ENCODE measurements at places on chromosomes 6 and 20.

GRCh38 chr6:106167096-106167814 is 81.1 kb downstream of the PRDM1 start:
- DNase-seq, result no peak

- peak; percentile 56 for DNase-seq
Measured at GRCh38 chr6:148166339-148166968, 176.2 kb upstream of the SASH1 start.

DNA sequence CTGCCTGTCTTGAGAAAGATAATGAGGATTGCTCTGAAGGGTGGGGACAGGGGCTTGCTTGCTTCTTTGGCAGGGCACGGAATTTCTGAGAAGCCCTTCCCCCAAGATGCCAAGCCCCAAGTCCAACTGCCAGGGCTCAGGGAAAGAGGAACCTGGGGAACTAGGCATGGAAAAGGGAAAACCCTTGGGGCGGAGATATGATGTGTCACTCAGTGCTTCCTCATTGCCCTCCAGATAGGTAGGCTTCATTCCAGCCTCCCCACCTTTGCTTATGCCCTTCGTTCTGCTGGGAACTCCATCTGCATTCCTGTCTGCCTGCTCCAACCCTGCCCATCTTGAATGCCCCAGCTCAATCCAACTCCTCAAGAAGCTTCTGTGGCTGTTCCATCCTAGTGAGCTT is 61.2 kb downstream of the VEGFA start:
- DNase-seq, result no peak

GRCh38 chr6:130773860-130774259 is 53.3 kb upstream of the SMLR1 start:
- no peak for DNase-seq

- DNase-seq, result no peak
Measured at GRCh38 chr20:23151008-23151703, 65.0 kb upstream of the CD93 start.

- no peak for DNase-seq
Measured at GRCh38 chr6:39196673-39197091, 32.6 kb downstream of the KCNK5 start.

DNA sequence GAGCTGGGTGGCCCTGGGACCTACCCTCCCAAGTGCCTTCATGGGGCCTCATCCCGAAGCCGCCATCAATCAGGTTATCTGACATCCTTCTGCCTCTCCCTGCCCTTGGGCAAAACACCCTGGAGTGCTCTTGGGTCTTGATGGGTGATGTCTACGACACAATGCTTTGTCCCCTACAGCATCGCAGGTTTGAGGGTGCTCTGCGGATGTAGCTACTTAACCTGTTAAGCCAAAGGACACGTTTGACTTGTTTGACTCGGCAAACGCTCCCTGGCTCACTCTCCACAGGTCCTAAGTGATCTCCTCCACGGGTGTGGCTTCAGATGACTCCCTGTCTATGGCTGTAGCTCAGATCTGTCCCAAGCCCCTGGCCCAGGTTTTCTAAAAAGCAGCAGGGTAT is 35.6 kb downstream of the TBC1D7 start:
- no peak for DNase-seq

- DNase-seq, result no peak
Measured at GRCh38 chr6:36312854-36313648, 23.6 kb downstream of the BNIP5 start.

- no peak for DNase-seq
Measured at GRCh38 chr20:63090052-63090451, 83.3 kb upstream of the BHLHE23 start.

DNA sequence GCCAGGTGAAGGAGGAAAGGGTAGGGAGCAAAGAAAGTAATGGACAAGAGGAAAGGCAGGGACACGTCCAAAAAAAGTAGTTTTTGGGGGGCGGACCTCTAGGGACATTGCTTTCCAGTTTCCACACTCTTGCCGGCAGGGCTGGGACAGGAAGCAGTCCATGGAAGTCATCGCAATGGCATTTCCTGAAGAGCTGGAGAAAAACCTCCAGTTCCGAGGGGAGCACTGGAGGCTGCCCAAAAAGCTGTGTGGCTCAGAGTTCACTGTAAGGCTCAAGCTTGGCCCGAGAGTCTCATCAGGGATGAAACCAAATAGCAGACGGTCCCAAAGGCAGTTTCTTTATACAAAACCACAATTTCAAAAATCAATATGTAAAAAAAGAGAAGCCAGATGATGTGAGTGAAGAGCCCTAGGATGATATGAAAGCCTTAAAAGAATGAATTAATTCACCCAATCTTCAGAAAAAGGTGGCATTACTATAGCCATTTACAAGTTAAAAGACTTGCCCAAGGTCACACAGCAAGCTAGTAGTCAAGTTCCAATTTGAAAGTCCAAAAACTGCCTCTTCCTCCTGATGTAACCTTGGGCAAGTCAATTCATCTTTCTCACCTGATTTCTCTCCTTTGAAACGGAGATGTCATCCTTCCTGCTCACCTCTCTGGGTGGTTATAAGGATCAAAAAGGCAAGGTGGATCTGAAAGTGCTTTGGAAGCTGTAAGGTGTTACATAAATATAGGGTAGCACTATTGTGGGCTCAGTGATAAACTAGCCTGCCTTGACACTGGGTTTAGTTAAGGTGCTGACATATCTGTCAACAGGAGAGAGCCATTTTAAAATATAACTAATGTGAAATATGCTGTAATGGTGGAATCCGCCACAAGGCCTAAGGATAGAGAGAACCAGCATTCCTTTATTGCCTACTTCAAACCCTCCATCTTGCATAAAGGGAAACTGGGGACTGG is 9.1 kb downstream of the BCL2L1 start:
- DNase-seq, result no peak

DNA sequence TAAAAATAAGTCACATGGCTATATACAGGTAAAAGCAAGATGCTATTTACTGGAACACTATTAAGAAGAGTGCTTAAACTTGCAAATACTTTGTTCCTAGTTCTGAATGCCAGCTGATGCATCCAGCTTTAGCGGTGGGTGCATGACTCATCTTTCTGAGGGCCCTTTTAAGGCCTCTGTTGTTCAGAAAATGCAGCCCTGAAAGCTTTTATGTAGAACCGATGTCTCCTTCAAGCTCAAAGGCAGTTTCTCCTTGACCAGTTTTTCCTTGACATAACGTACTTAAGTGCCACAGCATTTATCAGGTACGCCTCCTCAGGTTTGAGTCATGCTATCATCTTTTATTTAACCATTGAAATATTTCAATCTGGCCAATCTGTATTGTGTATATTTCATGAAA is 82.8 kb downstream of the MLIP start:
- DNase-seq, result no peak

DNA sequence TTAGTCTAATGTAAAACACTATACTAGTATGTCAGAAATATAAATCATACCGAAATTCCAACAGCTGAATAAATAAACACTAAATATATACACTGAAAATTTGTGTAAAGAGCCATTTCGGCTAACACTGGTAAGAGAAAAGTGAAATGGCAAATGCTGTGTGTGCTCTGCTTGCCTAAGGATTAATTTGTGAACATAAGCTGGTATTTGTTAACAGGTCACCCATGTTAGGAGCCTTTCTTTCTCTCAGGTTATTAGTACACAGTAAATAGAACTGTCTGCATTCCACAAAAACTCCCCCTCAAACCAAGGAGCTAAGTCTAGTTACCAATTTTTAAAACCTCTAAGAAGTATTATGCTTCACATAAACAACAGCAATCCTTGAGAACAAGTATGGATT is 27.0 kb downstream of the ELOVL5 start:
- DNase-seq, result peak; percentile 14

DNA sequence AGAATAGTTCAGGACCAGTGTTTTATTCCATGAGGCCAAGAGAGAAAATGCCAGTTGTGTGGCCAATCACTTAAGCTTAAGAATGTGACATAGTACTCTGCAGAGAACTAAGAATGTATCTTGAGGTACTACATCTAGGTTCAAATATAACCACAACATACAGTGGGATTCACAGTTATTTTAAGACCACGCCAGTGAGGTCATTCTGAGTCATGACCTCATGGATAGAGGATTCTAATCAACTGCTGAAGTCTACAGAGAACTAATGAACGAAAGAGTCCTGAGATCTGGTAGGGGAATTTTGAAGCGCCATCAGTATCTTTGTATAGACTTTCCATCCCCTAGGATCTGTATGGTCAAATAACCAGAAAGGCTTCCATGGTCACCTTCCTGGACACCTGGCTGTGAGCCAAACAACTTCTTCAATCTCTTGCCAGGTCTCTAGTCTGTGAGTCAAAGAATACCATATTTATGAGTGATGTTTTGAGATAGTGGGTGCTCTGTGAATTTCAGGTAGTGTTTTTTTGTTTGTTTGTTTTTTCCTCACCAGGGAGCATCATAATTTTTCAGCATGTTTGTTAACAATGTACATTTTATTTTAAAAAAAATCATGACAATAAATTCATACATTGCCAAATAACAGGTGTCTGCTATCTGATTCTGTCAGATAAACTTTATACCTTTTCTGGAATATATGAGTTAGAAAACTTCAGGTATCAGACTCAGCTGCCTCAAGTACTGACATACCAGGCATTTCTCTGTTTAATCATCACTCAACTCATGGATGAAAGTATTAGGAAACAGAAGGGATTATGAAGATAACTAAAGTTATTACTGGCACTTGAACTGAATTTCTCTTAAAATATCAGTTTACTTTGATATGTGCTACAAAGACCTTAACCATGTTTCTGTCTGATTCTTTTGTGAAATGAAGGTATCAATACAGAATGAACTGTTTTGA is 217.9 kb downstream of the PLCB4 start:
- no peak for DNase-seq

DNA sequence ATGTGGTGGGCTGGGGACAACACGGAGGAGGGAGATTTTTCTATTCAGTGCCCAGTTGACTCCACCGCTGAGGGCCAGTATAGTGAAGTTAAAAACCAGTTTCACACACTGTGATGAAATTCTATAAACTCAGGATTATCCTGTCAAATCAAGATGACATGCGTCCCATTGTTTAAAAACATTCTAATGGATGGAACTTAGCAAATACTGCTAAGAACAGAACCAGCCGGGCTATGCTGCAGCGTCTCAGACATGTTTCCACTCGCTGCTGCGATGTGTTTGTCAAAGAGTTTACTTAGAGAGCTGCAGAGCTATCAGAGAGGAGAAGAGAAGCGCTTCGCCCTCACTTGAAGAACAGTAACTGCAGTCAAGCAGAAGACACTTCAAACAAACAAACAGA is 212.6 kb upstream of the FOXQ1 start:
- DNase-seq, result no peak

- no peak for DNase-seq
Measured at GRCh38 chr6:2799936-2800527, 34.8 kb downstream of the WRNIP1 start.

- DNase-seq, result no peak
Measured at GRCh38 chr6:12064131-12064530, 52.0 kb downstream of the HIVEP1 start.

DNA sequence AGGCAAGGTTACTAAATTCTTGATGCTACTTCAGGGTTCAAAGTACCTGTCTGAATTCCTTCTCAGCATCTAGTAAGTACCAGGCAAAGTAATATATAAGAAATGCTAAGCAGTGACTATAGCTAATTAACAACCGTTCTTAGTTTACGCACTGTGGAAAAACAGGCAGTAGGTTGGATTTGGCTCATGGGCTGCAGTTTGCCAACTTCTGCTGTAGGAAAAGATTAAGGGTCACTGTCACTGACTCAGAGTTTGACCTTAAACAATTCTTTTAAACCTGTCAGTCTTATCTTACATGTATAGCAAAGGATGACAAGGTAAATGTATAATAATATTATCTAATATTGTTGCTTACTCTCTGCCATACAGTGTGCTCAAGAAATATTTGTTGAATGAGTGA is 42.3 kb downstream of the CTNNBL1 start:
- no peak for DNase-seq

- no peak for DNase-seq
Measured at GRCh38 chr6:111121789-111122350, 34.6 kb downstream of the SLC16A10 start.

DNA sequence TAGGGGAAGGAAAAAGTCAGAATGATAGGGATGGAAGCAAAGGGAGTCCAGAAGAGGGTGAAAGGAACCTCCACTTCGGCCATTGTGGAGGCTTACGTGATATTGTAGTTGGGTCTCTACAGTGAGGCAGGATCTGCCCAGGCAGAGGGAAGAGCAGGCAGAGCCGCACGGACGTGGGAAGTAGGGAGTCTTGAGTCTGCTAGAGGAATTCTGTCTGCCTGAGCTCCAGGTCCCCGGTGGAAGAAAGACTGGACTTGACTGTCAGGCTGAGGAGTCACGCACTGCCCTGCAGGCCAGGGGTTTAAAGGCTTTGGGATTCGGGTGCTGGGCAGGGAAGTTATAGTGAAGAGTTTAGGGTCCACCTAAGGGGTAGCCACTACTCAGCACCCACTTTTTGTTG is 16.4 kb downstream of the TGM6 start:
- no peak for DNase-seq

DNA sequence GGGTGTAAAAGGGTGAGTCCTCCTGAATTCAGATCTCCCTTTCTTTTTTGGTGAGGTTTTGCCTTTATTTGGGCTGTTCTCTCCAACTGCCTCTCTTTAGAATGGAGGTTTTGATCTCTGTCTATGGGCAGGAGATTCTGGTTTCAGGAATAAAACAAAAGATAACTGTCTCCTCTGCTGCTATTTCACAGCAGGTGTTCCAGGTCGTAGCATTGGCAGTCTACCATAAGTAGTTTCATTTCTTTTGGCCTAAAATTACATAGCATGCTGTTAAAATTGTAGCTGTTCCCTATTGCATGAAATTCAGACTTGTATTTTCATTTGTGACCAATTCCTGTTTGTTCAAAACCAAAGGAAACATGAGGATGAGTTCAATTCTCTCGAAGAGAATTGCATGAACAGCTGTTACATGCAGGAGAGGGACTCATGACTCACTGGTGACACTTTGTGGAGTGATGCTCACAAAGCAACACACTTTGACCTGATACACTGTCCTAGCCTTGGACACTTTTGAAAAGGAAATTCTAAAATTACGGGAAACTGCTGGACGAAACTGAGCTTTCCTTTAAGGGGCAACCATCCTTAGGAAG is 76.8 kb upstream of the SIRPG start:
- peak; percentile 34 for DNase-seq

DNA sequence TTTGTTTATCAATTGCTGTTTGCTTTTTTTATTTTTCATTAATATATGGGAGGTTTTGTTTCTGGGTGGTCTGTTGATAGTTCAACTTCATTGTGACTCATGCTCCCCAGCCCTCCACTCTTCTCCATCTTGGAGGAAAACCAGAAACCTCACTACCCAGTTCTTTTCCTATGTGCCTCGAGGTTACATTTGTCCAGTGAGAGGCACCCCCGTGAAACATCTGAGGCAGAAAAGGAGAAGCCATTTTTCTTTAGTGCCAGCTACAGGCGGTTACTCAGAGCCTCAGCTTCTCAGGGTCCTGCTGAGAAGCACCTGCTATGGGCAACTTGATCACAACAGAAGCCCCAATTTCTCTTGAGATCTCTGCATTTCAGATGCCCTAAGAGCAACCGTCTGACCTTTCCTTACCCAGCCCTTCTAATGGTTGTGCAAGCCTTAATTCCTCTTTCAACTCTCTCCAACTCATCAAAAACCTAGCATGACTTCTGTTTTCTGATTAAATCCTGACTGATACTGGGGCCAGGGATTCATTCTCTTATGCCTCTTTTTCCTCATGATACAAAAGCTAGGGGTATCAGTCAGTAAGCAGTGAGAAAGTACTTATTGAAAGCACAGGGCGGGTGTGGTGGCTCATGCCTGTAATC is 144.6 kb downstream of the ELOVL4 start:
- DNase-seq, result no peak

GRCh38 chr6:123604067-123604466 is 32.7 kb downstream of the TRDN start:
- DNase-seq, result no peak
